ENCODE measurements at places on chromosomes 7 and 10. TPM values are rescaled to one million over a fixed set of nuclear protein-coding genes. Genes with fewer than 3 reads are reported as not detected.

Gene ASNS
- 19.8 TPM for total RNA-seq

Gene ARMC3
- total RNA-seq = not detected

Gene CRHR2
- not detected for total RNA-seq

Gene CYP26A1
- total RNA-seq = not detected

Gene FXYD4
- total RNA-seq = not detected

Gene CADPS2
- not detected for total RNA-seq

Gene IDI2
- total RNA-seq = not detected

Gene AGAP9
- total RNA-seq = 2.3 TPM

Gene AKR1C4
- total RNA-seq = not detected

Gene FAM25A
- total RNA-seq = not detected

Gene LIPK
- not detected for total RNA-seq

Gene CALU
- total RNA-seq = 291 TPM

Gene TMEM229A
- not detected for total RNA-seq

Gene GPR37
- 0.30 TPM for total RNA-seq

Gene STEAP1B
- not detected for total RNA-seq

Gene LGI1
- total RNA-seq = not detected

Gene FZD1
- 20.8 TPM for total RNA-seq

Gene CDNF
- not detected for total RNA-seq

Gene VWA2
- not detected for total RNA-seq

Gene RBP4
- total RNA-seq = not detected

Gene NOS3
- 0.20 TPM for total RNA-seq

Gene PPP1R3C
- total RNA-seq = 5.7 TPM

Gene IPMK
- total RNA-seq = 6.5 TPM

Gene EPHA1
- total RNA-seq = 0.32 TPM

Gene KIF20B
- 39.1 TPM for total RNA-seq

Gene CALD1
- 113 TPM for total RNA-seq

Gene ATAD1
- total RNA-seq = 28.2 TPM

Gene GCK
- total RNA-seq = not detected

Gene UCMA
- not detected for total RNA-seq

Gene MYH16
- total RNA-seq = not detected

Gene AKR1C8
- total RNA-seq = 0.23 TPM

Gene OR2A7
- not detected for total RNA-seq

Gene CWF19L1
- 57.2 TPM for total RNA-seq

Gene NEUROD6
- total RNA-seq = not detected

Gene ACHE
- total RNA-seq = 1.3 TPM

Gene CDHR1
- not detected for total RNA-seq

Gene C10orf53
- not detected for total RNA-seq

Gene PON3
- not detected for total RNA-seq

Gene SP8
- 2.5 TPM for total RNA-seq

Gene NKX1-2
- 0.56 TPM for total RNA-seq

Gene PHTF2
- total RNA-seq = 62.2 TPM

Gene CYP3A4
- not detected for total RNA-seq

Gene VWDE
- not detected for total RNA-seq

Gene TEX36
- not detected for total RNA-seq

Gene TMEM225B
- 0.32 TPM for total RNA-seq

Gene ABCB4
- 0.13 TPM for total RNA-seq

Gene SPDYE16
- not detected for total RNA-seq

Gene ADAM12
- 0.26 TPM for total RNA-seq

Gene CNOT4
- 27.7 TPM for total RNA-seq

Gene HTR7
- 0.26 TPM for total RNA-seq

Gene MYO3A
- total RNA-seq = not detected

Gene FOXP2
- 52.7 TPM for total RNA-seq

Gene ZNF655
- 79.9 TPM for total RNA-seq

Gene CARD11
- total RNA-seq = not detected

Gene HTR5A
- not detected for total RNA-seq

Gene GPAM
- total RNA-seq = 23.7 TPM

Gene ZNF518A
- 24.9 TPM for total RNA-seq

Gene NEURL1
- total RNA-seq = 2.6 TPM

Gene PCDH15
- total RNA-seq = 0.77 TPM

All from SJCRH30 (cell line).